Hepatocyte (in vitro differentiated cells): ENCODE measurements at places on chromosomes 5 and 9.

GRCh38 chr5:159504857-159505304, 174.6 kb upstream of the IL12B start:
- DNase-seq, result peak; percentile 75

GRCh38 chr9:70036641-70037040, 7.0 kb upstream of the MAMDC2 start:
- no peak for DNase-seq

GRCh38 chr5:91379246-91379913, 3.7 kb downstream of the ARRDC3 start:
- DNase-seq, result no peak

DNA sequence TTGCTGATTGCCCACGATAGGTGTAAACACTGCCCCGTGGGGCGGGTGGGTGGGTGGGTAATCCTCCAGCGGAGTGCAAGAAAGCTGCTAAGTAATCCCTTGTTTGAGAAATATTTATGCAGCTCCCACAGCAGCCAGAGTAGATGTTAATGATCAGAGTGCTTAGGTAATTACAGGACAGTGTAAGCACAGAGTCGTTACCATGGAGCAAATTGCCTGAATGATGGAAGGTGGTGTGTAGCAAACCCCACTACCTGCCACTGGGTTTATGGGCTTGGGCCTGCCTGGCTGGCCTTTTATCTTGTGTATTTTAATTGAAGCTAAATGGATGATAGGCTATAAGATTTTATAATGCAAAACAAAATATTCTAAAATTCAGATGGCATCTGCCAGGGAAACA, 110.0 kb downstream of the COL5A1 start:
- no peak for DNase-seq

GRCh38 chr9:35703906-35704672, 14.4 kb upstream of the TPM2 start:
- no peak for DNase-seq

DNA sequence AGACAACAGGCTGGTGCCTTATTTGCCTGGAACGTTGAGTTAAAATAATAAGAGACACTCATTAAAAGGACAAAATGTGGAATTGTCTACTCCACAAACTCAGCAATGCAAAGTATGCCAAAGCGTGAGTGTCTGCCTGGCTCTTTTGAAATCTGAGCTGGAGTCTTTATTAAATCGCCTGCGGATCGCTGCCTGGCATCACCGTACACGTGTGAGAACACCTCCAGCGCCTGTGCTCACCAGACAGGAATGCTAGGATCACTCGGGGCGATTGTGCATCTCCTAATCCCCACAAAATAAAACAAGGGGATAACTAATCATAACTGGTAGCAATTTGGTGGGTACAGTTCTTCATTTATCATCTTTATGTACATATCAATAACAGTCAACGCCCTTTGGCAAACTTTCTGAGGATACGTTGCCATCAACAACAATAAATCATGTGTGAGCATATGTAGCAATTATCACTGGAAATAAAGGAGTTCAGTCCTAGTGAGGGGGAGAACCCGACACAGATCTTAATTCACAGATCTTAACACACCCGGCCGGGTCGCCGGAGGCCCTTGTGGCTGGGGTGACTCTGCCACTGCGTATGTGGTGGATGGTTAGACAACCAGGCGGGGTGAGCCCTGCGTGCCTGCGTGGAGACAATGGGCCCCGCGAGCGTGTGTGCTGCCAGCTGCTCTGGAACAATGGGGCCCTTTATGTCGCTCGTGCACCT, 284.9 kb upstream of the IRX1 start:
- DNase-seq, result no peak

DNA sequence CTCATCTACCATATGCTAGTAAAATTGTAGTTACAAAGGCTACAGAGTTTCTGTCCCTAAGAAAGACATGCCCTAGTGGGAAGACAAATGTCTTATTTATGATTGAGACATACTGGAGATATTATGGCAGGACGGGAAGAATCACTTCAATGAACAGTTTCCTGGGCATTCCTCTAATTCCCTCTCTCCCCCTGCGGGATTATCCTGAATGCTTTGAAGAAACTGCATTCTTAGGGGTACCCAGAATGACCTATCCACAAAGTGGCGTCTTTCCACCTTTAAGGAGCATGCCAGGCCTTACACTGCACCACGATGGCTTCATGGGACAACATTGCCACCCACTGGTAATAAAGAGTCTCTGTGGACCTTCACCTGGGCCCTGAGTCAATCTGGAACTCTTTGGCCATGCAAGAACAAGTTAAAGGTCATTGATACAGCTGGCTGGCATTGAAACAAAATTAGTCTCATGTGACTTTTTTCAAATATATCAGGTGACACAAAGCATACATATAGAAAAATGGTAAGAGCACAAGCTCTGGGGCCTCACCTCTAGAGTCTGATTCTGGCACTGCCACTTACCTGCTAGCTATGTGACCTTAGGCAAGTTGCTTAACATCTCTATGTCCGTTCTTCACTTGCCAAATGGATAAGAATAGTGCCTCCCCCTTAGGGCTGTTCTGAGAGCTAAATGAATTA, 32.0 kb downstream of the ANKRD55 start:
- peak; percentile 85 for DNase-seq

DNA sequence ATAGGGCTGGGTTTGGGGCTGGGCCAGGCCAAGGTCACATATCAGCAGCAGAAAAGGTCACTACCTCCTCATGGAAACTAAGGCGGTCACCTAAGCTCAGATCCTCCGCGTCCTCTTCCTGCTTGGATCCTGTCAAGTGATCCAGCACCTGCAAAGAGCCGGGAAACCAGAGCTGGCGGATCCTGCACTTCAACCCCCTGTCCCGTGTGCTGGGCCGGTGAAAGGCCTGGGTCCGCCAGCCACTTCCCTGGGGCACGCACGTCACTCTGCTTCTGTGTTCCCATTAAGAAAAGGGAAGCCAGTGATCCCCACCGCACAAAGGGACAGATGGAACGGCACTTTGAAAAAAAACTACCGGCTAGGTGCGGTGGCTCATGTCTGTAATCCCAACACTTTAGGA, 61.3 kb upstream of the STXBP1 start:
- DNase-seq, result no peak

DNA sequence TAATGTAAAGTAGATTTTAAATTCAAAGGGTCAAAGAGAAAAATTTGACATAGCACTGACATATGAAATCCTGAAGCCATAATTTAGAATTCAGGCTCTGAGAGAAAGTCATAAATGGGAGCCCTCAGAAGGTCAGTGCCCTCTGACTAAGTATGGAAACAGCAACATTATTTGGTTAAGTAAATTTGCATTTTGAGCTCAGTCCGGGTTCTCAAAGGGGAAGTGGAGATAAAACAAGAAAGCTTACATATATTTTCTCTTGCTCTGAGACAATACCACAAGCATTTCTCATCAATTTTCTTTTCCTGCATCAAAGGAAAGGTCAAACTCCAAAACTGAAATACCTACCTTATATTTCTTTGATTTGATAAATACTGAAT, 348.0 kb downstream of the SEMA5A start:
- DNase-seq, result no peak

- DNase-seq, result no peak
Measured at GRCh38 chr9:113482341-113482740, 18.8 kb downstream of the RGS3 start.

DNA sequence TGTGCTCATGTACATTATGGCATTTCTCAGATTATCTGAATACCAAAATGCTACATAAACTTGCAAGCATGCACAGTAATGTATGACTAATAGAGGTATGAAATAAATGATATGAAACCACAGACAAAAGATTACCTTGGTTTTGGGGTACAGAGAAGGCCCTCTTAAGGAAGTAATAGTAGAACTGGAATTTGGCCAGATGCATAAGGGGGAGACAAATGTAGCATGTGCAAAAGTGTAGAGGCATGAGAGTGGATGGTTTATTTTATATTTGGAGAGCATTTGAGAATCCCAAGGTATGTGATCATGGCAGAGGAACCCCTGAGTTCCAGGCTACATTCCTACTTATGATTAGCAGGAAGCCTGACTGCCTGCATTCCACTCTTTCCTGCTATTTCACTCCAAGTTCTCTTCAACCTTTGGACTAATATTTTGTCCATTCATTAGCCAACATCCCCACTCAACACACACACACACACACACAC, 74.2 kb downstream of the MAMDC2 start:
- DNase-seq, result no peak

- DNase-seq, result no peak
Measured at GRCh38 chr5:58711965-58712364, 129.1 kb downstream of the RAB3C start.

DNA sequence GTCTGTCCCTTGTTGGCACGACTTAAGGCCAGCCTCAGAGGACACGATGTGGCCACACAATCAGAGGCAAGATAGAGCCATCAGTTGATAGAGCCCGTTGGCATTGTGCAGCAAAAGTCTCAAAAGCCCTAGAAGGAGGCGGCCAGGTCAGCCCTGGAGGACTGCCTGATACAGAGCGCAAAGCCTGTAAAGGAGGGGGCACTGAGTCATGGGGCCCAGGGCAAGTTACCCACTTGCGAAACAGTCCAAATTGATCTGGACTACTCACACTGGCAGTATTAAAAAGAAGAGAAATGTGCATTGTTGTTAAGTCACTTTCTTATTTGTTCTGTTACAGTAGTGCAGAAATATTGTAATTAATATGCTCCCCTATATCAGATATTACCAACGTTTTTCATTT, 51.5 kb downstream of the KLF9 start:
- DNase-seq, result no peak

GRCh38 chr5:62689599-62690368, 111.2 kb downstream of the LRRC70 start:
- no peak for DNase-seq

DNA sequence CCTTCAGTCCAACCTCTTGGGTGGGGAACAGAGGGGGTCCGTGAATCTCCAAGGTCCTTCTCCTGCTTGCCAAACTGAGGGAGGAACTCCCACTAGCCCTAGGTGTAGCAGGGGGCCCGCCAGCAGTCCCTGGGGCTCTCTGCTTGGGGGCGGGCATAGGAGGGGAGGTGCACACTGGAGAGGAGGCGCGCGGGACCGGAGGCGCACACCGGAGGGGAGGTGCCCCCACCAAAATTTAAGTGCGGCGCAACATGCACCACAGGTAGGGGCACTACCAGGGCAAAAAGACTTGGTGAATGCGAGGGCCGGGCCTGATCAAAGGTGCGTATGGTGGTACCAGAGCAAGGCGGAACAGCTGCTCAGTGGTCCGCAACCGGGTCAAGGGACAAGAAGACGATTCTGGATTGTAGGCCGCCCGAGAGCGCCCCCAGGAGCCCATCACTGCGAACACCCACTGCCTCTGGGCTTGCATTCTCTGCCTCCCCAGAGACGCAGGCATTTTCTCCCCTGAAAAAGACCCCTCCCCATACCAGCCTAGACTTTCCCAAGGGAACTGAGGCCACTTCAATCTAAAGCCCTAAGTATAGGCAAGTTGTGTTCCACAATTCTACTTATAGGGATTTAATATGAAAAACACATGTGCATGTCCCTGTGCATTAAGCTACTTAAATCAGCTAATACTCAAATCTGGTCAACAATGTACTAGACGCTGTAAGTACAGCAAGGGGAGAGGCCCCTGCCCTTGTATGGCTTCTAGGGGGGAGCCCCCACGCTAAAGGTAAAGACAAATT, 50.6 kb downstream of the TGFBI start:
- DNase-seq, result no peak

GRCh38 chr5:14834062-14834461, 37.5 kb downstream of the ANKH start:
- DNase-seq, result no peak

GRCh38 chr5:10306114-10306513, 1.6 kb downstream of the CMBL start:
- DNase-seq, result no peak

- no peak for DNase-seq
Measured at GRCh38 chr9:124381170-124381945, 33.9 kb downstream of the PSMB7 start.

- DNase-seq, result peak; percentile 13
Measured at GRCh38 chr5:89120719-89121118, 237.7 kb upstream of the MEF2C start.

GRCh38 chr5:115460472-115460871, 84.1 kb downstream of the FEM1C start:
- DNase-seq, result peak; percentile 41
